HFFc6 (cell line): ENCODE measurements at places on chromosomes 3 and 15. TPM values are rescaled to one million over a fixed set of nuclear protein-coding genes. Genes with fewer than 3 reads are reported as not detected.

The USP50 gene
- not detected in 3 replicates for total RNA-seq

The PRR23E gene
- not detected in 3 replicates for total RNA-seq

The FBXL2 gene
- total RNA-seq: 11.8 to 14.9 TPM (median 12.2 TPM) in 3 replicates

The ANO10 gene
- 71.6 to 87.1 TPM (median 80.6 TPM) in 3 replicates for total RNA-seq

The CLEC3B gene
- total RNA-seq: 1.3 to 1.9 TPM (median 1.4 TPM) in 3 replicates

The CPA3 gene
- total RNA-seq: 0.27 to 0.96 TPM (median 0.64 TPM) in 3 replicates

The RPL35A gene
- 973 to 1,091 TPM (median 1,060 TPM) in 3 replicates for total RNA-seq

The FSTL1 gene
- 1,595 to 1,970 TPM (median 1,859 TPM) in 3 replicates for total RNA-seq

The ANKRD28 gene
- 88.2 to 88.9 TPM (median 88.3 TPM) in 3 replicates for total RNA-seq

The CPEB1 gene
- 4.5 to 6.4 TPM (median 6.0 TPM) in 3 replicates for total RNA-seq

The GUCA1C gene
- not detected in 3 replicates for total RNA-seq

DNA sequence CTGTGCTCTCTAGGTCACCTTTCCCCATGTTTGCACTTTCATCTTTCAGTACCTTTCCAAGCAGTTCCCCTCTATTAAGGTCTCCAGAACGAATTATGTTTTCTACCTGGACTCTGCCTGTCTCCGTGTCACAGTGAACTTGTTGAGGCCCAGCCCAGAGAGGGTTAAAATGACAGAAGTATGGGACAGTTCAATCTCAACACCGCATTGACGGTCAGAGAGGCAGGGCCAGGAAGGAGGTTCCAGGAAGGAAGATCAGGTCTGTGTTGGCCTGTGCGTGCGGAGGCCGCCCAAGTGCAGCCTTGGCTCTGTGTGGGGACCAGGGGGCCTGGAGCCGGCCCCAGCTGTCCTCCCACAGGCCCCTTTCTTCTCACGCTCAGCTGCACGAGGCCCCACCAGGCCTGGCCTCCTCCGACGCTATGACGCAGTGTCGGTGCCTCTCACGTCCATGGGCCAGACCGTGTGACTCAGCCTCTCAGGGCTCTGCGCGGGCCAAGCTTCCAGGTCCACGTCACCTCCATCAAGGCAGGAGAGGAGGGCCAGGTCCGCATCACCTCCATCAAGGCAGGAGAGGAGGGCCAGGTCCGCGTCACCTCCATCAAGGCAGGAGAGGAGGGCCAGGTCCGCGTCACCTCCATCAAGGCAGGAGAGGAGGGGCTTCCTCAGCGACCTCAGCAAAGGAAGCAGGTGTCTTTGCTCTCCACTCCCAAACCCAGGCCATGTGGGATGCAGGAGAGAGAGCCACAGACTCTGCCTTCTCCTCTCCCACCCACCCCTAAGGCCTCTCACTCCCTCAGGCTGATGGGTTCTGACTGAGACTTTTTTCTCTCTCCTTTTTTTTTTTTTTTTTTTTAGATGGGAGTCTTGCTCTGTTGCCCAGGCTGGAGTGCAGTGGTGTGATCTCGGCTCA, 83.1 kb downstream of the CPN2 start:
- H3K27ac ChIP-seq: no peak overlapping the region
- peaks cover 20% of the 10 kb centered on the region for H3K27me3 ChIP-seq
- H3K36me3 ChIP-seq: no peaks in the 10 kb centered on the region
- no peak overlapping the region for H3K4me3 ChIP-seq
- H3K4me1 ChIP-seq: peaks cover 8% of the 10 kb centered on the region

DNA sequence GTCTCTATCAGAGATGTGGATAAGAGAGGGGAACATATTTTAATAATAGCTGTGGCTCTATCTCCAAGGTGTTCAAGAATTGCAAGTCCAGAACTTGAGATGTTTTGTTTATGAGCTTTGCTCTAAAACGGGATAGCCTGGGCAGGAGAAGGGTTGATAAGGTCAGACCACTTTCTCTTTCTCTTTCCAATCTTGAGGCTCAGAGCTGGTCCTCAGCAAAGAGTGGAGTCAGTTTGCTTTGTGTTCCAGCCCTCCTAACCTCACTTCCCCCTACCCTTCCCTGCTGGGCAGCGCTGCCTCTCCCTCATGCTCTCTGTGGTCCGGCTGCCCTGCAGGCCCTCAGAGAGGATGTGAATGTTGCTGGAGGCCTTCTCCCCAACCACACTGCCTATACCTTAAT, 13.8 kb downstream of the KLHL6 start:
- DNase-seq: no peak
- H3K27ac ChIP-seq: no peak overlapping the region
- peaks cover 16% of the 10 kb centered on the region for H3K27me3 ChIP-seq
- no peaks in the 10 kb centered on the region for H3K36me3 ChIP-seq
- H3K4me3 ChIP-seq: no peak overlapping the region

- H3K27me3 ChIP-seq: peaks cover 2% of the 10 kb centered on the region; the same call in 1 of the 2 replicates
- no peak for DNase-seq
- no peaks in the 10 kb centered on the region for H3K36me3 ChIP-seq
Measured at GRCh38 chr3:146612015-146612414, 6.9 kb upstream of the PLSCR5 start.

GRCh38 chr3:150300852-150301517, 107.1 kb upstream of the TSC22D2 start:
- peaks cover 77% of the 10 kb centered on the region for H3K4me1 ChIP-seq
- peak overlapping the region; percentile 32 for H3K4me3 ChIP-seq
- peak overlapping the region; percentile 60 for H3K27ac ChIP-seq
- DNase-seq: peak; percentile 22
- H3K27me3 ChIP-seq: no peaks in the 10 kb centered on the region

- peaks cover 40% of the 10 kb centered on the region for H3K36me3 ChIP-seq
- no peak for DNase-seq
- H3K4me1 ChIP-seq: peaks cover 79% of the 10 kb centered on the region
- H3K4me3 ChIP-seq: peak overlapping the region; percentile 15; the same call in 1 of the 2 replicates
- no peaks in the 10 kb centered on the region for H3K27me3 ChIP-seq
Measured at GRCh38 chr3:112090887-112091586, 4.8 kb downstream of the C3orf52 start.

DNA sequence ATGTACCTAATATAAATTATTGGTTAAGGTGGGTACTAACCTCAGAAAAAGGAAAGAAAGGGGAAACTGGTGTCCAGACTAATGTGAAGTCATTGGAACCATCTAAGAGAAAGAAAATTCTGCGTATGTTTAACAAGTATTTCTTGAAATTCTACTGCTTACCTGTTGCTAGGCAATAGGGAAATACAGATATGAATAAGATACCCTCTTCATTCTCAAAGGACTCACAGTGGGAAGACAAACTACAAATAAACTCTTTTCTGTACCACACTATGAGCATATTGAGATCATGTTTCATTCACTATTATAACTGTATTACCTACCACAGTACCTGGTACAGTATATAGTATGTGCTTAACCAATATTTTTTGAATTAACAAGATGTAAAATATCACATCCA, 140.5 kb upstream of the MLF1 start:
- no peak overlapping the region for H3K4me3 ChIP-seq
- peaks cover 9% of the 10 kb centered on the region for H3K4me1 ChIP-seq
- H3K36me3 ChIP-seq: no peaks in the 10 kb centered on the region
- H3K27me3 ChIP-seq: no peaks in the 10 kb centered on the region
- H3K27ac ChIP-seq: no peak overlapping the region
- DNase-seq: no peak

- peaks cover 3% of the 10 kb centered on the region; the same call in 1 of the 2 replicates for H3K27me3 ChIP-seq
- H3K27ac ChIP-seq: peak overlapping the region; percentile 42
Measured at GRCh38 chr3:31288641-31289100, 244.1 kb upstream of the STT3B start.

GRCh38 chr3:34132069-34132692, 333.8 kb downstream of the PDCD6IP start:
- DNase-seq: no peak
- no peak overlapping the region for H3K4me3 ChIP-seq
- H3K27me3 ChIP-seq: peaks cover 2% of the 10 kb centered on the region; the same call in 1 of the 2 replicates
- no peaks in the 10 kb centered on the region for H3K36me3 ChIP-seq

DNA sequence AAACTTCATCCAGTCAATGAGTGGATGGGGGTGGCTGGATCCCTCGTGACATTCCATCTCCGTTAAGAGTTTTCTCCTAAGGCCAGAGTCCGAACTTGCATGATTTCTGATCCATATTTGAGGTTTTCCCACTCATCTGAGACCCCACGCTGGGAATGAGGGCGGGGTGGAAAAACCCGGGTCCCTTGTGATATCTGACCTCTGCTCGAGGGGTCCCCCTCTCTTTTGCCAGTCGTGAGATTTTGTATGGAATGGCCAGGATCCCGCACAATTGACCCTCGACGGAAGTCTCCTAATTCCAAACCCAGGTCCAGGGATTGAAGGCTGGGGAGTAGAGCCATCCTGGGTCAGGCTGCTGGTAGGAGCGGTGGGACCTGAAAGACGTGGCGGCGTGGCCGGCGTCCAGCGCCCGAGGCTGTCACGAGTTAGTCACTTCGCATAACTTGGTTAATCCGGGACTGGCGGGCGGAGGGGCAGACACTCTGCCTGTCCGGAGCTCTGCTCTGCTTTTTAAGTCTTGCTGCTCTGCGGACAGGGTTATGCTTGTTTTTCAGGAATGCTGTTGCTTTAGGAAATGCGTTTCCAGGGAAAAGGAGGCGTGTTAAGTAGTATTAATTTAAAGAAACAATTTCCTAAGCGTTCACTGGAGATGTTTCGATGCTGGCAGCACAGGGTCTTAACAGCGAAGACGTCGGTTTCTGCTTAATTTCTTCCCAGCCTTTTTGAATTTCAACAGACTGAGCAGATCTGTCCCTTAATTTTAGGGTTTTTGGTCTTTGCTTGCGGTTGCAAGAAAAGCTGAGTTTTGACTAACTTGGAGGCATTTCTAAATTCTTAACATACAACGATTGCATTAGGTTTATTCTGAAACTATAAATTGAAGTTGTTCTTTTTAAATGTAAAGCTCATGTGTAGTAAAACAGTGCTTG, 69.7 kb upstream of the LRRFIP2 start:
- peak overlapping the region; percentile 98 for H3K27ac ChIP-seq
- peaks cover 63% of the 10 kb centered on the region for H3K4me1 ChIP-seq
- H3K36me3 ChIP-seq: peaks cover 12% of the 10 kb centered on the region
- H3K27me3 ChIP-seq: no peaks in the 10 kb centered on the region; the same call in none of the 2 replicates

- no peaks in the 10 kb centered on the region for H3K36me3 ChIP-seq
- DNase-seq: no peak
- H3K4me3 ChIP-seq: no peak overlapping the region
- no peaks in the 10 kb centered on the region for H3K27me3 ChIP-seq
Measured at GRCh38 chr3:23550402-23550801, 255.4 kb upstream of the UBE2E1 start.

DNA sequence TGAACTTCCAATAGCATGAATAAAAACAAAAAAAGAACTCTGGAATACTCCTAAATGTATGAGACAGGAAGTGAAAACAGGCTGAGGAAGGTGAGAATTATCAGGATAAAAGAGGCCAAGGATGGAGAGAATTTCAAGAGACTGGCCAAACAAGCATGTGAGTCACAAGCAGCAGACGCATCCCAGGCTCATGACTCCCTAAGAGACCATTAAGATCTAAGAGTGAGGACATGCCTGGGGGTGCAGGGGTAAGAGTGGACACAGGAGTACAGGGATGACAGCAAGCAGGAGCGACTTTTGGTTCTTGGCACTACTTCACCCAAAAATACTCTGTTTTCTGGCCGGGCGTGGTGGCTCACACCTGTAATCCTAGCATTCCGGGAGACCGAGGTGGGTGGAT, 7.1 kb downstream of the SCAMP2 start:
- no peak overlapping the region for H3K4me3 ChIP-seq
- H3K4me1 ChIP-seq: peaks cover 63% of the 10 kb centered on the region
- peak overlapping the region; percentile 87 for H3K27ac ChIP-seq
- H3K36me3 ChIP-seq: peaks cover 13% of the 10 kb centered on the region
- peak; percentile 74 for DNase-seq
- peaks cover 2% of the 10 kb centered on the region for H3K27me3 ChIP-seq

- H3K36me3 ChIP-seq: no peaks in the 10 kb centered on the region
- peaks cover 6% of the 10 kb centered on the region for H3K4me1 ChIP-seq
- no peak for DNase-seq
- H3K27me3 ChIP-seq: peaks cover 18% of the 10 kb centered on the region
Measured at GRCh38 chr3:186603159-186603558, 9.7 kb upstream of the AHSG start.

DNA sequence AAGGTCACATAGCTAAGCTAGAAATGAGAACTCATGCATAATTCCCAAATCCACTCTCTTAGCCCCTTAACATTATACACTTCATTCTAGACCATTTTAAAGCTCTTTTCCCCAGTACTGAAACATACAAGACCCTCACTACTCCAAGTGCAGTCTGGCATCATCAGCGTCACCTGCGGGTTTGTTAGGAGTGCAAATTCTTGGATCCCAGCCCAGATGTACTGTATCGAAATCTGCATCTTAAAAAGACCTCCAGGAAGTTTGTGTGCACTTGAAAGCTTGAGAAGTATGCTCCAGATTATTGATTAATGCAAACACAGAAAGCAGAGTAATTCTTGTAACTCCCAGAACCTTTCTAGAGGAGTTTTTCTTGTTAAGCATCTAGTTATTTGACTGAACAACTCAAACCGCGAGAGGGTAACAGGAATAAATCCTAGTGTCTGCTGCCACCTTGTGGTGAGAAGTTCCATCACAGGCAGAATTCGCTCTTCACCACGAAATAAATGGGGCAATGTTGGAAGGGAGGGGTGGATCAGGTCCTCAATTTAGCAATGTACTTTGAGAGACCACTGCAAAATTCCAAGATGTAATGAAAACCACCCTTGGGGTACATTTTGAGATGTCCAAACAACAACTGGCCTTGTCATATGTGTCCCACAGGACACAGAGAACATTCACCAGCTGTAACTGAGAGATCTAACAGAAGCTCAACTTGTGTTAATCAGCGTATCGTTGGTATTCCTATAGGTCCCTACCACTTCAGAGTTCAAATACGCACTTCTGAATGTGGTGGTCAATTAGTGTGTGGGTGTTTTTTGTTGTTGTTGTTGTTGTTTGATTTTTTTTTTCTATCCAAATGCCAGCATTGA, 583 bp upstream of the C3orf49 start:
- no peak overlapping the region for H3K27ac ChIP-seq
- peaks cover 9% of the 10 kb centered on the region; the same call in 1 of the 2 replicates for H3K4me1 ChIP-seq
- H3K27me3 ChIP-seq: no peaks in the 10 kb centered on the region; the same call in 1 of the 2 replicates
- H3K4me3 ChIP-seq: no peak overlapping the region

DNA sequence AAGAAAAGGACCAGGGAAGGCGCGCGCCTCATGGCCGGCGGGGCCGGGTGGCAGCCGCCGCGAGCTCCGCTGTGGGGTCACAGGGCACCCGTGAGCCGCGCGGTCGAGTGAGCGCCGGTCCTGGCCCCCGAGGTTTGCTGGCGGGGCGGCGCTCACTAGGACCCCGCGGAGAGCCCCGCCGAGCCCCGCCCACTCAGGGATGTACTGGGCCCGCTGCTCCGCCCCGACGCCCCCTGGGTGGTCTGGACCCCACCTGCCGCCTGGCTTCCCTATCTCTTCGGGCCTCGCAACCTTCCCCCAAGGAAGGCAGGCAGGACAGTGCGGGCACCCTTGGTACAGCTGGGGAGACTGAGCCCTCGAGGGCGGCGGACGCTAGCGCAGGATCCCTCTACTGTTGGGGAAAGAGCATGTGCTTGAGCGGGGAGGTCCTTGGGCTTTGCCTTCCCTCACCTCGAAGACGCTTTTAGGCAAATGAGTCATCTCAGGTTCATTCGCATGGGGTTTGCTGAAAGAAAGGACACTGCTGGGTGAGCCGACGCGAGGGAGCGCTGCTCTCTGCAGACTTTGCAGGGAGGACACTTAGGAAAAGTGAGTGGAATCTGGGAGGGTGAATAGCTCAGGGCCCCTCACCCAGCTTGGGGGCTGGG, at the start of gene CHRNB4:
Gene CHRNB4 (minus strand): TSS at position 109 of the 647 bp plus-strand sequence. CDS start 77 bp downstream, at position 32.
- peaks cover 26% of the 10 kb centered on the region for H3K27me3 ChIP-seq
- no peaks in the 10 kb centered on the region for H3K4me1 ChIP-seq
- no peak within 1 kb of the TSS for H3K27ac ChIP-seq
- no peak within 1 kb of the TSS for H3K4me3 ChIP-seq
